ENCODE measurements at places on chromosomes 5 and 9.

DNA sequence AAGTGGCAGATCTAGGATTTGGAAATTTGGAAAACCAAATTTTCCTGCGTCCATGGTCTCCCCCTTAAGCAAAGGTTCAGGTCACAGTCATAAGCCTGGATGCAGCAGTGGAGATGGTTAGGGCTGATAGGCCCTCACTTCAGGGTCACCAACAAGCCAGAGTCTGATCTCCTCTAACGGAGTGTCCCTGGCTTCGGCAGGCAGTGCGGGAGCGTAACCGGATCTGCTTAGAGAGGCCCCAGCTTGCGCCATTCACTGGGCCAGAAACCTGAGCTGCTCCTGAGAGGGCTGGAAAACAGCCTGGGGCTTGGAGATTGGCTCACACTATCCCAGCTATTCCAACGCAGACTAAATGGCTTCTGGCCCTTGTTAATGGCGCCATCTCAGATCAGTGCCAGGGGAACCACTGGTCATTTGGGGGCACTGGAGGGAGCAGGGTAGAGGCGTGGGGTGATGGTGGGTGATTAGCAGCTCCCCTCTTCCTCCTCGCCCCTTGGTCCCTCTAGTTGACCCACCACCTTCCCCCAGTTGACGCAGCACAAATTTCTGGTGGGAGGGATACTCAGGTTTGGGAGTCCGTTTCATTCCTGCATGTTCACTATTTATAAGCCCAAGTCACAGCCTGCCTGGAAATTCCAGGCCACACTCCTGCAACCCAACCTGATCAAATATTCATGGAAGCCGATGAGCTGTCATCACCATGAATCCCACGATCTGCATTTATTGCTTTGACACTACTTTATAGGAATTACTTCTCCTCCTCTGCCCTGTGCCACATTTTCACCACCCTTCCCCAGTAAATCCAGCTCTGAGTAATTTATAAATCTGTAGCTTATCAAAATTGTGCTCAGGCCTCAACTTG is 134.6 kb upstream of the CPEB4 start:
- DNase-seq: no peak

DNA sequence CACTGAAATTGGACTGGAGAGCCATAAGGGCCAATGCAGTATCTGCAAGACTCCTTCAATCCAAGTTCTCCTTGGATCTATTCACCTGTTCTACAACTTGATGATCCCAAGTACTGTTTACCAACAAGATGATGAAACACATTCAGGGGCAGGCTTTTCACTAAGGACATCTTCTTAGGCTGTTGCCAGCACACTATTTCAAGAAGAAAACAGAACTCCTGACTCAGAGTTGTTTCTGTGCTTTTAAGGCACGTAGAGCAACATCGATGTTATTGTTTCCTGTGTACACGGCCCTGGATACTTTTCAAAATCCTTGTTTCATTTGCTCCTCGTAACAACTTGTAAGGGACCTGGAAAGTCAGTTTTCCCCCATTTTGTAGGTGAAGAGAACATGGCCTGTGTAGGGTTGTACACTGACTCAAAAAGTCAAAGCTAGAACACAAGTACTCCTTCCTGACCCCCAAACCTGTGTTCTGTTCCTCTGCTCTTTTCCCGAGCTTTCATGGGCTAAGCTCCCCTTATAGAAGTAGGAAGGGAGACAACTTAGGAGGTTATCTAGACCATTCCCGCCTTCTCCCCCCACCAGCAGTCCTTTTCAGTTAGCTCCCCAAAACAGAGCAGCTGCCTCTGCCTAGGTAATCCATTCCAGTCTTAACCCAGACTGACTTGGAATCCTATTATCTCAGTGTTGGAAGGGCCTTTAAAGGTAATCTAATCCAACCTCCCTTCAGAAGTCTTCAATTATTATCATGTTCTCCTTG is 5.2 kb upstream of the MGAT1 start:
- no peak for DNase-seq

- no peak for DNase-seq
These were observed 42.3 kb upstream of the NOTCH1 start for GRCh38 chr9:136587944-136588662.

DNA sequence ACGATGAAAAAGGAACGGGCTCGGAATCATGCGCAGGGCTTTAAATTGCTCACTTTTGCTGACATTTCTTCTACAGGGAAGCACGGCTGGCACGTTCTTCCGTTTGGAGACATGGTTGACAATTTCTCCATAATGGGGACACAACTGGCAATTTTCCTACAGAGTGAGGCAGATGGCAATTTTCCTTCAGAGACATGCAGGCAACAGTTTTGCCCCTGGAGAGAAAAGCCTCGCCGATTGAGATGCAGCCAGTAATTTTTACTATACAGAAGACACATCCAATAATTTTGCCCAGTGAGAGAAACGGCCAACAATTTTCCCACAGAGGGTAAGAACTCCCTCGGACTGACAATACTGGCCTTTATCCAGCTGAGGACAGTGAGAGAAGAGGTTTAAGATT is 90.9 kb upstream of the GPR151 start:
- no peak for DNase-seq

- DNase-seq: no peak
These were observed 297.6 kb downstream of the CDH10 start for GRCh38 chr5:24347158-24347557.

All from hypothalamus (tissue), 51 donors.